Fibroblast of lung (primary cell): ENCODE measurements at places on chromosomes 16 and 17. TPM values are rescaled to one million over a fixed set of nuclear protein-coding genes. Genes with fewer than 3 reads are reported as not detected.

Gene PIRT
- total RNA-seq = not detected in 2 replicates

- DNase-seq = peak; percentile 62
- H3K36me3 ChIP-seq = peaks cover 17% of the 10 kb centered on the region
- no peaks in the 10 kb centered on the region for H3K27me3 ChIP-seq
- peaks cover 21% of the 10 kb centered on the region for H3K4me1 ChIP-seq
Observed at GRCh38 chr17:7560172-7561027, 1.3 kb upstream of the SENP3 start.

DNA sequence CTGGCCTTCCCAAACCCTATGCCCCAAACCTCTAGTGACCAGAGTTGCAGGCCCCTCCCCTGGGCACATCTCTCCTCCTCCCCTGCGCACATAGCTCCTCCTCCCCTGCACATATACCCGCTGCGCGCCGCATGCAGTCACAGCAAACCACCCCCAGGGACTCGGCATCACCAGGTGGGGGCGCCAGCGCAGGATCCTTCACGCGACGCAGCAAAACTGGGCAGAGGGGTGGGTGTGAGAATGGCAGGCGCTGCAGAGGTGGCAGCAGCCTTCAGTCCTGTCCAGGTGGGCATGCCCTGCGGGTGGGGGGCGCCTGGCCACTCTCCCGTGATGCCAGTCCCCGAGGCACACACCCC, 5.6 kb downstream of the CORO6 start:
- no peak overlapping the region for H3K4me3 ChIP-seq
- H3K4me1 ChIP-seq = peaks cover 23% of the 10 kb centered on the region
- no peaks in the 10 kb centered on the region for H3K36me3 ChIP-seq

Gene OR3A3
- not detected in 2 replicates for total RNA-seq

DNA sequence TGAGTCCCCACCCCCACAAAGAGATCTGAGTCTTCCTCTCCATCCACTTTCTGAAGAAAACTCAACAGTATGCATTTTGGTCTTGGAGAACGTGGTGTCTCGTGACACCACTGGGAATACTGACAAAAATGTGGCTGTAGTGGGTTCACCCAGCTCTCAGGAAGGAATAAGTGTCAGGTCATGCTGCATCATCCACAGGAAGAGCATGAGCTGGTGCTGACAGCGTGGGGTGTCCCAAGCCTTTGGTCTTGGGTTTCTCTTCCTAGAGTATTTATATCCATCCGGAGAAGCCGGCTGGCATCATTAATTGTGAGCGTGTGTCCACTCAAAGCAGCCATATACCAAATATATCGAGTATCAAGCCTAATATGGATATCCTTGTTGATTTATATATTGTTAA, 55.9 kb downstream of the C17orf67 start:
- peaks cover 12% of the 10 kb centered on the region for H3K4me1 ChIP-seq
- no peak overlapping the region for H3K27ac ChIP-seq
- no peak for DNase-seq
- no peak overlapping the region for H3K4me3 ChIP-seq
- no peaks in the 10 kb centered on the region for H3K27me3 ChIP-seq

DNA sequence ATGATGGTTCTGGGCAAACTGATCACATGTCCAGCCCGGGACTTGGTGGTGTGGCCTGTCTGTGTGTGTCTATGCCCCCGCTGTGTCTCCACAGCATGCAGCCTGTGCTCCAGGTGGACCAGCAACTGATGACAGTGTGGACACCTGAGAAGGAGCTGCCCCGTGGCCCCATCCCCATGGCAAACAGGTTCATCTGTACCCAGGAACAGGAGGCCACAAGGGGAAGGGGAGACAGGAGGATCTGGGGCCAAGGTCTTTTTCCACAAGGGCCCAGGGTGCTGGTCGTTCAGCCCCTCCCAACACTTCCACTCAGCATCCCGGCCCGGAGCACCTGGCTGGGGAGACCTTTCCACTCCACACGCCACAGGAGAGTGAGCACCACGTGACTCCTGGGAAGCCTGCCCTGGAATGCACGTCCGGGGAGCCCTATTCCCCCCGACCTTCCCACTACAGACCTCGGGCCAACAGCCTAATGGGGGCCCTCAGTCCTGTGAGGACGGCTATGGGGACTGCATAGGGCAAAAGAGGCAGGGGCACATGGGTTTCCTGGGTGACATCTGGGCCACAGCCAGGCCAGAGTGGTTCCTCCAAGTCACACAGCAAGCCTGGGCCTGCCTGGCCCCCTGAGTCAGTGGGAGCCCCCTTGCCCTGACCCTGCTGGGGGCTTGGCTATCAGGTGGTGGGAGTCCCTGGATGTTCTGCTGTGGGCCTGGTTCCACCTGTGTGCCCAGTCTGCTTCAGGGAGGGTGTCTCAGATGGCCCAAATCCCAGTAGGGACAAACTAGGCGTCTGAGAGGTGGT, 20.8 kb upstream of the NXPH3 start:
- no peak overlapping the region for H3K27ac ChIP-seq
- H3K27me3 ChIP-seq = peaks cover 3% of the 10 kb centered on the region
- no peak for DNase-seq
- no peaks in the 10 kb centered on the region for H3K4me1 ChIP-seq

DNA sequence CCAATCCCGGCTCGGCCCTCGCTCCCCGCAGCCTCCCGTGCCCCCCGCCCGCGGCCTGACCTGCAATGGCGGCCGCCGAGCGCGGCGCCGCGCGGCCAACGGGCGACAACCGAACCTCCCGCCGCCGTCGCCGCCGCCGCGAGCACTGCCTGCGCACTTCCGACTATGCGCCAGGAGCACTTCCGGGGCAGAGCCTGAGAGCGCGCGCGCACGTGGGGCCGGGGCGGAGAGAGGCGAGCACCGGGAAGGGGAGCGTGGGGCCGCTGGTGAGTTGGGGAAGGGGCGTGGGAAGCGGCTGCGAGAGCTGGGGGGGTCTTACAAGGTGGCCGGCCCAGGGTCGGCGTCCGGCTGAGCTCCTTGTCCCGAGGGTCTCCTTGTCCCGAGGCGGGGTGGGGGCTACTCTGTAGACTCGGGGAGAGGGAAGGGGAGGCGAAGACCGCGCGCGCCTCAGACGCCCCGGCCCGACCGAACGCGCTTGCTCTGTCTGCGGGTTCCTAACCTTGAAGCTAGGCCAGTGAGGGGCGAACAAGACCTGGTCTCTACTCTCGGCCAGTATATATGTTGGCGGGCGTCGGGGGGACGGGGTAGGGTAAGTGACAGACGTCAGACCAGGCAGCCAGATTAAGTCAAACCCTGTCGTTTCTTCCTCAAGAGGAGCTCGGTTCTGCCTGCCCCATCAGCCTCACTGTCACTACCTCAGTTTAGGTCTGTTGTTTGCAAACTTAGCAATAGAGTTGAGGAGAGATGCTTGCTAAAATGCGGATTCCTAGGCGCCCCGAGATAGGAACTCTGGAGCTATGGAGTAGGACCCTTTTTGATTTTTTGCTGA, at the start of the genes CHTF8 and UTP4:
Gene CHTF8 (minus strand): TSS at position 165 of the 829 bp plus-strand sequence. CDS start 11,130 bp downstream, outside the sequence.
Gene UTP4 (plus strand): TSS at position 226 of the 829 bp plus-strand sequence. CDS start 811 bp downstream, outside the sequence.
- H3K4me3 ChIP-seq = peak within 1 kb of the TSS; percentile 84
- DNase-seq = peak; percentile 81
- H3K27ac ChIP-seq = peak within 1 kb of the TSS; percentile 82
- peaks cover 2% of the 10 kb centered on the region for H3K4me1 ChIP-seq

DNA sequence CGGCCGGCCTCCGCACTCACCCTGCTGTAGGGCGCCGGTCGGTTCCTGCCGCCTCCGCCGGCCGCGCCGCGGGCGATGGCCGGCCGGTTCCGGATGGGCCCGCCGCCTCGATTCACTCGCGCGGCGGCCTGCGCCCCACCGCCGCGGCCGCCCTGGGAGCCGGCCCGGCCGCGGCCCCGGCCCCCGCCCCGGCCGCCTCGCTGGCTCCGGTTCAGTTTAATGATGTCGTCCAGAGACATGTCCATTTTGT, 158 bp downstream of the ALYREF start:
- no peak for DNase-seq
- peaks cover 31% of the 10 kb centered on the region for H3K36me3 ChIP-seq
- peaks cover 14% of the 10 kb centered on the region for H3K4me1 ChIP-seq
- no peaks in the 10 kb centered on the region for H3K27me3 ChIP-seq
- peak overlapping the region; percentile 86 for H3K27ac ChIP-seq

Gene TBX2
- total RNA-seq = 98.1 and 148 TPM in 2 replicates

DNA sequence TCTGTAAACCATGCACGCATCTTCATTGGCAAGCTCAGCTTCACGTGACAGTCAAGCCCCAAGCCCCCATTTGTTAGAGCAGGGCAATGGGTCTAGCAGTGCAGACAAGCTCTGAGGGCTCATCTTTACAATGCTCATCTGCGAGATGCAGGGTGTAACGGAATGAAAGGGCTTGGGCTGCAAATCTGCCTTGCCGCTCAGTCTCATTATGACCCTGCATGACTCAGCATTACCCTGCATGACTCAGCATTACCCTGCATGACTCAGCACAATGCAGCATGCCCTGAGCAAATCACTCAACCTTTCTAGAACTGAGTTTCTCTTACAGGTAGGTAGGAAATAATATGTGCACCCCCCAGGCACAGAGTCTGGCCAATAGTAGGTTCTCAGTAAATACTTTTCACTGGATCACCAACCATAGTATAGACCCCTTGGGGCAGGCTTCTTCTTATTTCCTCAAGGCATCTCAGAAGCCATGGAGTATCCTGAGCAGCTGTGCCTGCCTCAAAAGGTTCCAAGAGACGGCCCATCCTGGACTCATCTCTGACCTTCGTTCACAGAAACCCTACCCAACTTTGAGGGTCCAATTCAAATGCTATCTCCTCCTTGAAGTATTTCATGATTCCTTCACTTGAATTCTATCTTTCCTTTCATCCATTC, 391.3 kb upstream of the CDH5 start:
- H3K4me3 ChIP-seq = no peak overlapping the region
- no peaks in the 10 kb centered on the region for H3K4me1 ChIP-seq
- H3K27me3 ChIP-seq = no peaks in the 10 kb centered on the region
- H3K27ac ChIP-seq = no peak overlapping the region
- DNase-seq = peak; percentile 83

Gene HLF
- 0.17 and 0.51 TPM in 2 replicates for total RNA-seq

Gene STH
- not detected in 2 replicates for total RNA-seq

- H3K36me3 ChIP-seq = no peaks in the 10 kb centered on the region
- no peak overlapping the region for H3K4me3 ChIP-seq
- H3K27me3 ChIP-seq = no peaks in the 10 kb centered on the region
- no peak overlapping the region for H3K27ac ChIP-seq
- no peaks in the 10 kb centered on the region for H3K4me1 ChIP-seq
Observed at GRCh38 chr17:4426499-4427208, 7.1 kb upstream of the SPNS3 start.

GRCh38 chr17:66441101-66441661, 138.8 kb downstream of the PRKCA start:
- H3K36me3 ChIP-seq = no peaks in the 10 kb centered on the region
- H3K27ac ChIP-seq = no peak overlapping the region
- peaks cover 1% of the 10 kb centered on the region for H3K4me1 ChIP-seq
- DNase-seq = peak; percentile 36
- H3K27me3 ChIP-seq = no peaks in the 10 kb centered on the region

Gene TBC1D3I
- under 0.01 and 0.51 TPM in 2 replicates for total RNA-seq
